ENCODE measurements at places on chromosomes 7 and 10.

GRCh38 chr7:40704172-40704571 lies 569.4 kb downstream of the SUGCT start:
- DNase-seq, result no peak

GRCh38 chr10:77526868-77527617 lies 110.6 kb downstream of the KCNMA1 start:
- DNase-seq, result no peak

- no peak for DNase-seq
Measured at GRCh38 chr7:1670894-1671593, 967 bp downstream of the ELFN1 start.

GRCh38 chr10:97333601-97334369 lies 744 bp downstream of the FRAT2 start:
- DNase-seq, result no peak

GRCh38 chr10:97584060-97584797 lies at the start of gene HOGA1:
Gene HOGA1, plus strand, starts transcription at chr10:97584389. Its CDS starts 315 bp downstream, at chr10:97584704.
- no peak for DNase-seq
